Stimulated activated CD4-positive, alpha-beta T cell treated with anti-CD3 and anti-CD28 coated beads, Interleukin-2, amount 100 ng/mL, for 24 hours (primary cell): ENCODE measurements at places on chromosomes 7 and 10.

GRCh38 chr7:41010418-41010817 lies 692.5 kb downstream of the INHBA start:
- no peak for DNase-seq

- no peak for DNase-seq
Observed at GRCh38 chr10:80211786-80212185, 6.4 kb upstream of the ANXA11 start.

DNA sequence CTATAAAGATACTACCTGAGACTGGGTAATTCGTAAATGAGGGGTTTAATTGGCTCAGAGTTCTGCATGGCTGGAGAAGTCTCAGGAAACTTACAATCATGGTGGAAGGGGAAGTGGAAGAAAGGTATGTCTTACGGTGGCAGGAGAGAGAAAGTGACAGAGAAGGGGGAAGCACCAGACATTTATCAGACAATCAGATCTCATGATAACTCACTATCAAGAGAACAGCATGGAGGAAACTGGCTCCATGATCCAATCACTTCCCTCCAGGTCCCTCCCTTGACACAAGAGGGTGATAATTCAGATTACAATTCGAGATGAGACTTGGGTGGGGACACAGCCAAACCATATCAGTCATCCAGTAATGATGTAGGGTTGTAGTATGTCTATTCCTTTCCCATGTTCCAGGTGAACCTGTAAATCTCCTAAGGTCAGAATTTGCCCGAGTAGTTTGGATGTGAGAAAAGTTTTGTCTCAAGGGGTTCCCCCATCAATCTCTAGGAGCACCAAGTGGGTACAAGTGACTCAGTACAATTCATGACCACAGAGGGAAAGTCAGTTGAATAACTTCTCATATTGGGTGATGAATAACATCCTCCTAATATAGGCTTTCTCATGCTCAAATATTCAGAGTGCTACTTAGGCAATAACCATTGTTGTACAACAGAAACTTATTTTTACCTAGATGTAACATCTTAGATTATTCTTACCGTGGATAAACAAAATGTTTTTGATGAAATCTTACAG lies 39.7 kb upstream of the MTPN start:
- DNase-seq = no peak

GRCh38 chr7:43756368-43757072 lies 2.0 kb upstream of the BLVRA start:
- no peak for DNase-seq

DNA sequence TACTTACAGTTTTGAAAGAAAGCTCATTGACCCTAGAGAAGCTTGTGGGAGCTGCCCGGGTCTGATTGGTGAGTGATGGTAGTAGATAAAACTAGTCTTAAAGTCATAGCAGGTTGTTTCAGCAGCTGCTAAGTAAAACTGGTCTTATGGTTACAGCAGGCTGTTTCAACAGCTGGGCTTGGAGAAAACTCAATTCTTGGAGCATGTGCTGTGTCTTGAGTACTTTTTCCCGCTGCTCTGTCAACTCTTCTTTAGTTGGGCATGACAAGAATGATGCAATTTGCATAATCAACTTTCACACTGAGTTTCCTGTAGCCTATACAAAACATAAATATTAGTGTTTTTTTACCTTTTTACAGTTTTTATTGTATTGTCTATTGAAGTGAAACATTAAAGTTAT lies 707.9 kb downstream of the AUTS2 start:
- no peak for DNase-seq

- DNase-seq = no peak
Observed at GRCh38 chr10:78849115-78849514, 219.7 kb upstream of the ZMIZ1 start.
